ENCODE measurements at places on chromosomes 16 and 17.

DNA sequence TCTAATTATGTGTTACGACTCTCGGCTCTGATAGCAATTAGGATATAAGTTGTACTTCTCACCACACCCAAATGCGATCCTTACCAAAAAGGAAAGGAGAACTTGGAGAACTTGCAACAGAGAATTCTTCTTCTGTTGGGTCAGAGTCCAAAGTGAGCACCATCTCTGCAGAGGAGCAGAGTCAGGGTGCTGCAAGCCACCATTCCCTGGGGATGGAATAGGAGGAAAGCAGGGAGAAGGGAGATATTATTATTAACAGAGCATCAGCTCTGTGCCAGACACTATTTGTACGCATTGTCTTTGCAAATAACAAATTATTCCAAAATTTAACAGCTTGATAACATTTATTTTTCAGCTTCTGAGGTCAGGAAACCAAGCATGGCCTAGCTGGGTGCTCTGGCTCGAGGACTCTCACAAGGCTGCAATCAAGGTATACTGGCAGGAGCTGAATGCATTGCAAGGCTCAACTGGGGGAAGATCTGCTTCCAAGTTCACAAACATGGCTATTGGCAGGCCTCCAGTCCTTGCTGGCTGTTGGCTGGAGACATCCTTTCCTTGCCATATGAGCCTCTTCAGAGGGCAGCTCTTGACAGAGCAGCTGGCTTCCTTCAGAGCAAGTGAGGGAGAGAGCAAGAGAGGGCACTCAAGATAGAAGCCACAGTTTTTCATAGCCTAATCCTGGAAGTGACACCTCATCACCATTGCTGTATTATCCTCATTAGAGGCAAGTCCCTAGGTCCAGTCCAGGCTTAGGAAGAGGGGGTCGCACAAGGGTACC lies 296.2 kb upstream of the CDH5 start:
- no peak for DNase-seq

DNA sequence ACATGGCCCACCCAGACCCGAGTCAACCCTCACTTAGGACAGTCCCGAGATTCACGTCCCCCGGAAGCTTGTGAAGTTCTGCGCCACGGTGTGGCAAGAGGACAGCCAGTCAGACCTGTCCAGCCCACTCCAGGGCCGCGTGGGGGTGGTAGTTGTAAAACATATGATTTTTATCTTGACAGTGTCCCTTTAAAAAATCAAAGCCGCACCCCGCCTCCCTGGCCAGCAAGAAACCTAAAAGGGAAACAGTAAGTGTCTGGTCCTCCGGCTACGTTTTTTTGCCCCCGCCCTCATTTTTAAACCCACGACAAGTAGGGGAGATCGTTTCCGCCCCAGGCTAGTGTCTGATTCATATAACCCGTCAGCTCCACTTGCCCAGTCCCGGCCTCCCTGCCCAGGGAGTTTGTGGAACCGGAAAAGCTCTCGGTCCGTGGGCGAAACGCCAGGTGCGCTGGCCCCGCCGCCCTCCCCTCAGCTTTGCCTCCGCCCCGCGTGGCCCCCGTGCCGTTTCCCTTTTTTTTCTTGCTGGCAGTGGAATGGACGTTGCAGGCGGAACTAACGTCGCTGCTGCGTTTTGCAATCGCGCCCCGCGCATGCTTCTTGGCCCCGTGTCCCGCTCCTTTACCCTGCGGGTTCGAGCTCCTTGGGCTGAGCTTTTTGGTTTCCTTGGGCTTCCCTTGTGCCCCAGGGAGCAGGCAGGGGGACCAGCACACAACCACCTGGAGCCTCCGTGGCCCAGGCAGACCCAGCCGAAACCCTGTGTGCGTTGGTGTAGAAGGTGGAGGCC lies 13.3 kb upstream of the NUDT16L1 start:
- no peak for DNase-seq

DNA sequence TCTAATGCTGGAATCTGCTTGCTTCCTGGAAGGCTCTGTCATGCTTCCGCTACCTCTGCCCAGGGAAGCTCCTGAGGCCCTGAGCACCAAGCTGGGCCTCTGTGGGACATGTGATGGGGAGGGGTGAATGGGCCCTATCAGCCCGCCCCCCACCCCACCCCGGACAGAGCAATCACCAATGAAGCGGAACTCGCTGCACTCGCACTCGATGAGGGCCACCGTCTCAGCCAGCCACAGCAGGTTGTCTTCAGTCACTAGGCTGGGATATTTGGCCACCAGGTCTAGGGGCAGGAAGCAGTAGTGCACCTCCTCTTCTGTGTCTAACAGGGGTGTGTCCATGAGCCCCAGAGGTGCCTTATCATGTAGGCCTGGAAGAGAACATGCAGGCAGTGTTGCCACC lies 23.6 kb downstream of the KCTD19 start:
- no peak for DNase-seq

DNA sequence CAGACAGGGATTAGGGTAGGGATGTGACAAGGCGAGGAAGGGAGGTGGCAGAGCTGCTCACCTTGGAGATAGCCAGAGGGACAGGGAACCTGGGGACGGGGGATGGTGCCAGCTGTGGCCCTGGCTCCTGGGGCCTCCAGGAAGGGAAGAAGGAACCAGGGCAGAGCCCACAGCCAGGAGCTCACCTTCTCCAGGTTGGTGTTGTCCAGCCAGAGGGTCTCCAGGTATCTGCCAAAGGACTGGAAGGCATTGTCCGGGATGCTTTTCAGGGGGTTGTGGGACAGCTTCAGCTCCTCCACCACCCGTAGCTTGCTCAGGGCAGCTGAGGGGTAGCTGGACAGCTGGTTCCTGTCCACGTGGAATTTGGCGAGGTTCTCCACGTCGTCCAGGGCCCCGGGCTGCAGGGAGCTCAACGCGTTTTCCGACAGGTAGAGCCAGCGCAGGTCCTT lies 801 bp downstream of the CHAD start:
- no peak for DNase-seq

GRCh38 chr16:85778873-85779272 lies 20.5 kb downstream of the EMC8 start:
- no peak for DNase-seq

GRCh38 chr16:19344224-19344801 lies 58.8 kb downstream of the CLEC19A start:
- no peak for DNase-seq

- no peak for DNase-seq
Measured at GRCh38 chr16:25433388-25433787, 175.7 kb upstream of the ZKSCAN2 start.

- DNase-seq = no peak
Measured at GRCh38 chr16:1319041-1319440, 9.6 kb downstream of the UBE2I start.

DNA sequence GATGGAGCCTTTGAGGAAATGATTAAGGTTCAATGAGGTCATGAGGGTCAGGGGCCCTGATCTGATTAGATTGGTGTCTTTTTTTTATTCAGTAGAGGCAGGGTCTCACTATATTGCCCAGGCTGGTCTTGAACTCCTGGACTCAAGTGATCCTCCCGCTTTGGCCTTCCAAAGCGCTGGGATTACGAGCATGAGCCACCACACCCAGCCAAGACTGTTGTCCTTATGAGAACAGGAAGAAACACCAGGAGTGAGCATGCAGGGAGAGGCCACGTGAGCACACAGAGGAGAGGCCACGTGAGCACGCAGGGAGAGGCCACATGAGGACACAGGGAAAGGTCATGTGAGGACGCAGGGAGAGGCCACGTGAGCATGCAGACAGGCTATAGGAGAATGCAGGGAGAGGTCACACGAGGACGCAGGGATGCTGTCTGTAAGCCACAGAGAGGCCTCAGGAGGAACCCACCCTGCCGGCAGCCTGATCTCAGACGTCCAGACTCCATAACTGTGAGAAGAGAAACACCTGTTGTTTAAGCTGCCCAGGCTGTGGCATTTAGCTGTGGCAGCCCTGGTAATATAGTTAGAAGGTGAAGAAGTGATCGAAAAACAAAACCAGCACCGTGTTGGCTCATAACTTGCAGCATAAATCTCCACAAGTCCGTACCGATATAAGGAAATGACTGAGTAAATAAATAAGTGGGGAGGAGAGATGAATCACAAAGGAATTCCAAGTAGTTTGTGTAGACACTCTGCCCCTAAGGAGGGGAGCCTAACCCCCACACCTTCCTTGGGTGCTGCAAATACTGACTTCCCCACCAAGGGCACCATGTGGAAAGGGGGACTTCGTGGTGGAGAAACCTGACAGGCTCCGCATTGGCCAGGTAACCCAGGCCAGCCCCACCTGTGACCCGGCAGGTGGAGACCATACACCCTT lies 14.6 kb upstream of the CSNK1D start:
- DNase-seq = peak; percentile 18

- DNase-seq = no peak
Measured at GRCh38 chr17:83132251-83133081, 53.1 kb downstream of the METRNL start.

- DNase-seq = no peak
Measured at GRCh38 chr16:75647112-75647491, 363 bp downstream of the KARS1 start.

GRCh38 chr16:86707581-86707980 lies 129.2 kb downstream of the FOXL1 start:
- no peak for DNase-seq

DNA sequence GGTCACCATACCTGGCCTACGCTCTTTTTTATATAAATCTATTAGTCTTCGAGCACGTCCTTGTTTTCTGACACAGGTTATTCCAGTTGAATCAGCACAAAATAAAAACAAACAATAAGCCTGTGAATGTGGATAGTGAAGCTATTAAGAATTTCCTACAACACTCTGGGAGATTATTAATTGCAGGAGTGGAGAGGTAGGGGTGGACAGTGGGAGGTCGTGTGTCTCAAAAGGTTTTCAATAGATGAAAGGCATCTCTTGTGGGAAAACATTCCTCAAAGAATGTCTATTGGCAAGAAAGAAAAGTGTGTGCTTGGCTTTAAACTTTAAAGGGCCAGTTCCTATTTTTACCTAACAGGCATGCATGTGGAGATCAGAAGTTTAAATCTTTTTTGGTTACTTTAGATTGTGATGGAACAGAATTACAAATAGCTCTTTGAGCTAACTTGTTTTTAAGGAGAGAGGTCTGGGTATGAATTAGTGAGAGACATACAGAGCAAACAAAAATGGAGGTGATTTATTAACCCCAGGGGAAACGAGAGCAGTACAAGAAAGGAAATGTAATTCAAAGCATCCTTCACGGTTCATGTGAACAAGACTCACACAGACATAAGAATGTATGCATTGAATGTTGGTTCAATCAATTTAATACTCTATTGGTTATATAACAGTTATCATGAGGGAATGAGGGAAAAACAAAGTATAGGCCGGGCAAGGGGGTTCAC lies 9.0 kb downstream of the SMYD4 start:
- no peak for DNase-seq

DNA sequence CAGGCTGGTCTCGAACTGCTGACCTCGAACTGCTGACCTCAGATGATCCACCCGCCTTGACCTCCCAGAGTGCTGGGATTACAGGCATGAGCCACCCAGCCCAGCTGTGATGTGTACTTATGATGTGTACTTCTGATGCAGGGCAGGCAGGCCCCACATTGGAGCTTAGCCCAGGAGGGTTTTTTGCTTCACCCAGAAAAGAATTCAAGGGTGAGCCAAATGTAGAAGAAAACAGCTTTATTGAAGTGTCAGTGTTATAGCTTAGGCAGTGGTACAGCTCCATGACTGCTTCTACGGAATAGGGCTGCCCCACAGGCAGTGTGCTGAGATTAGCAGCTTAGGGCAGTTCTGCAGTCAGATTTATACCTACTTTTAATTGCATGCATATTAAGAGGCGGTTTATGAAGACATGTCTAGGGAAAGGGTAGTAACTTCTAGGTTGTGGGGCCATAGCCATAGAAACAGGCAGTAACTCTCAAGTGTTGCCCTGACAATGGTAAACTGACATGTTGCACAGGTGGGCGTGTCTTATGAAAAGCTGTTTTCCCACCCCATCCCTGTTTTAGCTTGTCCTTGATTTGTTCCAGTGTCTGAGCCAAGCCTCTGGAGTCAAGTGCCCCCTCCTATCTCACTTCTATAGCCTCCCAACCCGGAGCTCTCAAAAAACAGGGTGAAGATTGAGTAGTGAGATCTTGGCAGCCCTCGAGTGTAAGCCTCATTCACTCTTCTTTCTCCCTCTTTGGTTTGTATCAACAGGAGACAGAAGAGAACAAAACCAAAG lies 24.1 kb upstream of the POLR3E start:
- DNase-seq = no peak

- DNase-seq = no peak
Measured at GRCh38 chr17:29560316-29560715, 6.5 kb downstream of the ABHD15 start.

DNA sequence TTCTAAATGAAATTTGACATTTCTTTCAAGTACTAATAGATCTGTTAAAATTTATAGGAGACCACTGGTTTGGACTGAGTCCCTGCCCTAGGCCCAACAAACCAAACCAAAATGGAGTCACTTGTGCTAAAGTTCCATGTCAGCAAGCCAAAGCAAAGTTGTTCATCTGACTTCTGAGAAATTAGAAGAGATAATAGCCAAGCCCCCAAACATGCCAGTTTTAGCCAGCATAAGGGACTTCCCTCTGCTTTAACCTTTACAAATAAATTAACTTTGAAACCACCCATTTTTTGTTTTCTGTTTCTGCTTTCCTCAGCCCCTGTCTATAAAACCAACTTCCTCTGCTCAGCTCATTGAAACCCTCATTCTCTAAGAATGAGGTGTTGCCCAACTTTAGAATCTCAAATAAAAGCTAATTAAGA lies 18.9 kb downstream of the CDR2 start:
- no peak for DNase-seq

DNA sequence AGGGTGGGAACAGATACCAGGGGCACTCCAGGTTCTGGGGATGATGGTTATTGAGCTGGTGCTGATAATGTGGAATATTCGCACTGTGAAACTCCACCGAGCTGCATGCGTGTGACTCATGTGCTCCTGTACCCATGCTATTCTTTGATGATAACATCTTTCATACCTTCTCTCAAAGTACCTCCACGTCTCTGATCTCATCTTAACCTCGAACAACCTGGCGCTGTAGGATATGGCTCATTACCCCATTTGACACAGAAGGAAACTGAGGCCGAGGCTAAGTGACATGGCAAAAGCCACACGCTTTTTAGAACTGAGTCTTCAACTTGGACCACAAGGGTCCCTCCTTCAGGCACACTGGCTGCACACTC lies 30.2 kb upstream of the MRPS23 start:
- DNase-seq = no peak

Data from NCI-H2081 (cell line).